Inflammatory macrophage treated with lipopolysaccharide for 1 hour (primary cell): ENCODE measurements at places on chromosomes 13 and 19.

- DNase-seq = peak; percentile 88
Measured at GRCh38 chr19:5827891-5828660, 11.4 kb downstream of the FUT6 start.

- DNase-seq = no peak
Measured at GRCh38 chr13:77042566-77043177, 15.7 kb upstream of the FBXL3 start.

DNA sequence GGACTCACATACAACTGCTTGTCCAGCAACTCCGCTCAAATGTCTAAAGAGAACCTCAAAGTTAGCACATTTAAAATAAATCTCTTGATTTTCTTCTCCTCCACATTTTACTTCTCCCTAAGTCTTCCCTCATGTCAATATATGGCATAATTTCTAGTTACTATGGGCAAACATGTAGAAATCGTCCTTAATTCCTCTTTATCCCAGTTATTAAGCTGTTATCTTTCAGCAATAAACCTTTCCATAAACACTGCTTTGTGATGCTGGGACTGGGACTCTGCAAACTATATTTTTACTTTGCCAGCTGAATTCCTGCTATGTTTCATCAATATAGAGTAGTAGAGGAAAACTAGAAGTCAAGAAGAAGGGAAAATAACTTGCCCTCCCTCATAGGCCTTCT lies 99.7 kb downstream of the KCNRG start:
- DNase-seq = no peak

DNA sequence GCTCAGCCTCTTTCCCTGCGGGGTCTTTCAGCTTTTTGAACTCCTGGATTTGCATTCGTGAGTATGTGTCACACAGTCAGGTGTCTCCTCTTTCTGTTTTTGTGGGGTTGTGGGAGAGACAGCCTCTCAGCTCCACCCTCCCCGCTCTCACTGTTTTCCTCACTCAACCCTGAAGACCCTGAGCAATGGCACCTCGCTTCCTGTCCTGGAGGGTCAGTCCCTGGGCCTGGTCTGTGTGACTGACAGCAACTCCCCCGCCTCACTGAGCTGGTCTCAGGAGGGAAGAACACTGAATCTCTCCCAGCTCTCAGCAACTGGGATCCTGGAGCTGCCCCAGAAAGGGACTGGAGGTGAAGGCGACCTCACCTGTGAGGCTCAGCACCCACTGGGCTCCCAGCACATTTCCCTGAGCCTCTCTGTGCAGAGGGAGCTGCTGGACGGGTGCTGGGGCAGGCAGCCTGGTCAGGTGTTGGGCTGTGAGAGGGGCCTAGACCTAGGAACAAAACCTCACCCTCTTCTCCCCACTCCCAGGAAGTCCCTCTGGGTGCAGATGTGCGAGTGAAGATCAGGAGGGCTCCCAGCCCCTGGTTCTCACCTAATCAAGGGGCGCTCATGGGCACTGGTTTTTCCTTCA lies 4.2 kb upstream of the SIGLEC7 start:
- DNase-seq = no peak

DNA sequence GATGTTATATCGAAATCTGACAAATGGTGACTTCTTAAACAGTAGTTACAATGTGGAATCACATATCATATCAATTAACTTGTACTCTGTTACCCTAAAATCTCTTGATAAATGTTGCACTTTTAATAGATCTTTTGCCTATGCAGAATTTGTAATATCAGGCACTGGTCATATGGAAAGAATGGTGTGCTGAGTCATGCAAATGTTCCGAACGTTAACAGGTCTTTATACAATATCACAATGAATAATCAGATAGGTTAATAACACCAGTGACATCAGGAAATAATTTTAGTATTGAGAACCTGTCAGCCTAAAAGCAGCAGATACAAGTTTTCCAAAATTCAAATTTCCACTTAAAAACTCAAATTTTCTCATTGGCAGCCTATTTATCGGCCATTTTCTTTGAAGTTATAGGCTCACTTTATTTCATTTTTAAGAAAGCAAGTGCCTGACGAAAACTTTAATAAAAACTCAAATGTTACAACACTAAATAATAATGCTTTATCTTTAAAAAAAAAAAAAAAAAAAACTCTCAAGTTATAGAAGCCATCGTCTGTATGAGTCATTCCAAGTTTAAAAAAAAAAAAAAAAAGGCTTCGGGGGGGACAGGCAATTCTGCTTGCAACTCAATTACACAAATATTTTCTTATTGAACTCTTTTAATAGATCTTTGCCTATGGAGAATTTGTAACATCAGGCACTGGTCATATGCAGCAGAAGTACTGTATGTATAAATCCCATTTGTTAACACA lies 180.9 kb downstream of the DIAPH3 start:
- DNase-seq = no peak

GRCh38 chr13:43783820-43784219 lies 3.0 kb downstream of the ENOX1 start:
- no peak for DNase-seq

DNA sequence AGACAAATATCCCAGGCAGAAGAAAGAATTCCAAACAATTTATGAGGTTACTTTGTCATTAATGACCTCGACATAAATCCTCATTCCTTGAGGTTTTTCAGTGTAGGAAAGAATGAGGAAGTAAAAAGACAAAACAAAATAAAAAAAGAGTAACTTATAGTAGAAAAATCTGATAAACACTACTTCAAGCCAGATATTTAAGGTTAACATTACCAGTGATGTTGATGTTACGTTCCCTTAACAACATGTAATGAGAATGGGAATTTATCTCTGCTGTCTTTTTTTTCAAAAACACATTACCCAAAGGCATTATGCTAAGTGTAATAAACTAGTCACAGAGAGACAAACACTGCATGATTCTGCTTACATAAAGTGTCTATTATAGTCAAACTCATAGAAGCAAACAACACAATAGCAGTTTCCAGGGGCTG lies 935.1 kb downstream of the SLITRK1 start:
- no peak for DNase-seq

DNA sequence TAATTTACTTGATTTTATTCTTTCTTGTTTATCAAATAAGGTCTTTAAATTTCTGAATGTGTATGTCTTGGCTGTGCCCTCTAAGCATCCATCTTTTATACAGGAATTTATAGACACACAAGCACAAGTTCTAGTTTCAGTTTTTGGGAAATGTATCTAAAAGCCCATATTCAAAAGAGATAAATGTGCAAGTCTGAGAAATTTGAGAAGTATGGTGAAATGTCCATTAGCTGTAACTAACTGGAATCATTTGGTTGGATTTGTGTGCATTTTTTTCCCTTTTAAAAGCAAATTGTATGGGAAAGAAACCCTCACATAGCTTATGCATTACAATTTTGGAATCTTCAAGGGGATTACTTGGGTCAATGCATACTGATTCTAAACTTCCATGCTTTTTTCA lies 532.0 kb downstream of the KLF5 start:
- DNase-seq = no peak

DNA sequence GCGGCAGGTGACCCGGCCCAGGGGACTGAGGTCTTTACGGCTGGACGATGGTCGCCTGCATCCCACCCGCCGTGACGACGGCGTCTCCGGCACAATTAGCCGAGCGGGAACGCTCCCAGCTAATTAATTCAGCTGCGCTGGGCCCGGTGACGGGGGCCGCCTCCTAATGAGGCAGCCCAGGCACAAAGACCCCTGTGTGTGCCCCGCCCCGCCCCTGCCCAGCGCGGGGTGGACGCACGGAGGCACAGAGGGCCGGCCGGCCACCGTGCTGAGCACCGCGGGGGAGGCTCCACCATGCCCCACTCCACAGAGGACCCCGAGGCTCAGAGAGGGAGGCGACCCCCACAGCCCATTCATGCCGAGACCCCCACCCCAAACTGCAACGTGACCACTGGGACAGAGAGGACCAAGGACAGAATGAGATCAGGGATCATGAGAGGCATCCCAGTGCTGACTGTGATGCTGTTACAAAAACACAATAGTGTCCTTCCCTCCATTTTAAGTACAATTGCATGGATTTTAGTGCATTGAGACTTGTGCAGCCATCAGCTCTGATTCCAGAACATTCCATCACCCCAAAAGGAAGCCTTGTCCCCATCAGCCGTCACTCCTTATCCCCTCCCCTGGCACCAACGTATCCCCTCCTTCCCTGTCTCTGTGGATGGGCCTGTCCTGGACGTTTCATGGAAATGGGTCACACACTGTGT lies 17.0 kb downstream of the EFNA2 start:
- no peak for DNase-seq

GRCh38 chr13:102599426-102600012 lies 2.7 kb downstream of the TPP2 start:
- no peak for DNase-seq

DNA sequence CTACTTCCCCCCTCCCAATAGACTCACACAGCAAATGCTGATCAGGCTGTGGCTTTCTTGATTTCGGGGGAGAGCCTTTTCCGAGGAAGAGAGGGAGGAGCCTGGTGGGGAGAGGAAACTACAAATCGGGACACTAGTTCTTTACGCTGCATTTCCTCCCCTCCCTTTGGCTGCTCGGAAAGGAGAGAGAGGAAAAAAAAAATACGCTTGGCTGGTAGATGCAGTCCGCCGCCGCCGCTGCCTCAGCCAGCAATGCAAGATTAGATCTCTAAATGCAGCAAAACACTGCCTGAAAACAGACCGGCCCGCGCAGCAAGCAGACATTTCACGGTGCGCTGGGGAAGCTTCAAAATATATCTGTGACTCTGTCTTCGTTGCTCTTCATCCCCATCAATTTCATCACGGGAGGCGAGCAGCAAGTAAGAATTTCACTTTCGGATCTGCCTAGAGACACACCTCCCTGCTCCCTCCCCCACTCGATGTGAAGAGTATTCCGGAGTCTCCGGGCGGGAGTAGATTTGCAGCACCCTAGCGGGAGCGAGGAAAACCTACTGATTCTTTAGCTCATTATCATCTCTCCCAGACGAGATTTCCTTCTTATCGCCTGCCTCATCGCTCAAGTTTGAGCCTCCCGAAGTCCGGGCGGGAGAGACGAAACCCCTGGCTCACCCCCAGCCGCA lies at the start of gene PCDH17:
Gene PCDH17, plus strand, starts transcription at position 149 of the 680 bp plus-strand sequence. CDS start 803 bp downstream, outside the sequence.
- peak; percentile 3 for DNase-seq

GRCh38 chr13:73938372-73939070 lies 195.7 kb downstream of the KLF12 start:
- no peak for DNase-seq

- DNase-seq = peak; percentile 98
Measured at GRCh38 chr19:44570984-44571684, 41.7 kb upstream of the CEACAM20 start.

- no peak for DNase-seq
Measured at GRCh38 chr13:74174810-74175209, 40.6 kb upstream of the KLF12 start.

GRCh38 chr13:20503088-20504083 lies 22.3 kb downstream of the CRYL1 start:
- no peak for DNase-seq

GRCh38 chr13:113275387-113275786 lies 21.7 kb upstream of the LAMP1 start:
- DNase-seq = peak; percentile 49

DNA sequence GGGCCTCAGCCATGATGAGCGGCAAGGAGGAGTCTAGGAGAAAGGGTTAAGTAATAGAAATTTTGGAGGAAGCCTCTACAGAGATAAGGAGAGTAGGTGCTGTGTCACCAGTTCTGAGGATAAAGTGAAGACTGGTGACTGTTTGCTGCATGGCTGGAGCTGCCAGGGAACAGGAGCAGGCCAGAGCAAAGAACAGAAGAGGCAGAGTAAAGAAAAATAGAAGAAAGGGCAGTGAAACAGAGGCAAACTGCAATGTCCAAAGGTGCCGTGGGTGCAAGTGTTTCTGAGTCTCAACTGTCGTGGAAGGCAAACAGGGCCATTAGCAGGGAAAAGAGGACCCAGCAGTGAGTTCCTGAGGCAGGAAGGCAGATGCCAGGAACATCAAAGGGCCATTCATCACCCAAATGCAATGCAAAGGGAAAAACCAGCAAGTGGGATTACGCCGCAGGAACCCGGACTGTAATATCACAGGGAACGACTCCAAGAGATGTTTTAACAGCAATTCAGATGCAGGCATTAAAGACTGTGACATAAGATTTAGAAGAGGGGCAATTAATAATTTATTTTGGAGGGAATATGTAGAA lies 318.3 kb downstream of the FOXO1 start:
- no peak for DNase-seq

DNA sequence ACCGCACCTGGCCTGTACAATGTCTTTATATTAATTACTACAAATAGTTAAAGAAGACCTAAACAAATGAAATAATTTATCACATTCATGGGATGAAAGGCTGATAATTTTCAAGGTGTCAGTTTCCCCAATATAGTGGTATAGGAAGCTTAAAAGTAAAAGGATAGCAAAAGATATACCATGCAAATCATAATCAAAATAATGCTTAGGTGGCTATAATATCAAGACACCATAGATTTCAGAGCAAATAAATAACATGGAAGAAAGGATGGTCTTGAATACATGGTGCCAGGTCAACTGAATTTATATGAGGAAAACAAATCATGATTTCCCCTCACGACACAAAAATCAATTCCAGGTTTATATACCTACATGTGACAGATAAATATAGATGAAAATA lies 4.8 kb downstream of the ZNF790 start:
- no peak for DNase-seq

DNA sequence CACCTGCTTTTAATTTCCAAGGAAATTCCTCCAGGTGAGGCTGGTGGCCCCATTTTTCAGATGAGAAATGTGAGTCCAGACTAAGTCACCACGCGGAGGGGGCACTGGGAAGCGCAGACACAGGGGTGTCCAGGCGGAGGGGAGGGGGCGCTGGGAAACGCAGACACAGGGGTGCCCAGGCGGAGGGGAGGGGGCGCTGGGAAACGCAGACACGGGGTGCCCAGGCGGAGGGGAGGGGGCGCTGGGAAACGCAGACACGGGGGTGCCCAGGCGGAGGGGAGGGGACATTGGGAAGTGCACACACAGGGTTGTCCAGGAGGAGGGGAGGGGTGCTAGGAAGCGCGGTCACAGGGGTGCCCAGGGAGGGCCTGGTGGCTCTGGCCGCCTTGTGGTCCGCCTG lies 3.5 kb downstream of the GRK1 start:
- DNase-seq = no peak

- DNase-seq = no peak
Measured at GRCh38 chr13:74138241-74138640, 4.0 kb upstream of the KLF12 start.

DNA sequence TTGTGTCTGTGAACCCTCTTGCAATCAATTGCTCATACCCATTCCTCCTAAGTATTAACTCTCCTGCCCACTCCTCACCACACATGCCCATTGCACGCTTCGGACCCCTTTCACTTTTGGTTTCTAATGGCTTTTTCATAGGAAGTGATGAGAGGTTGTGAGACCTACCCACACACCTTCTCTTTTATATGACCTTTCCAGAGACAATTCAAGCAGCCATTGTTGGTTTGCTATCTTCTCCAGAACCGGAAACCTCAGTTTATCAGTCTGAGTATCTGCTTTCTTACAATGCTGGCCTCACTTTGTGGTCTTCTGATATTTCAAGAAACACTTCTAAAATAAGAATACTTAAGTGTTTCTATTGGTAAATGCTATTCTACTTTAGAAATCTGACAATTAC lies 1550.8 kb upstream of the SLC10A2 start:
- DNase-seq = no peak

GRCh38 chr13:100389617-100390016 lies 199.0 kb downstream of the GGACT start:
- no peak for DNase-seq

- DNase-seq = peak; percentile 62
Measured at GRCh38 chr13:110126391-110126961, 180.5 kb downstream of the COL4A1 start.

- no peak for DNase-seq
Measured at GRCh38 chr13:33006638-33007037, 9.6 kb upstream of the KL start.

GRCh38 chr13:48580185-48580803 lies 47.4 kb upstream of the RCBTB2 start:
- DNase-seq = peak; percentile 98
